ENCODE measurements at places on chromosomes 7 and 10. TPM values are rescaled to one million over a fixed set of nuclear protein-coding genes. Genes with fewer than 3 reads are reported as not detected.

Gene INHBA
- total RNA-seq: 1.7 TPM

- H3K27me3 ChIP-seq: no peaks in the 10 kb centered on the region
- no peak for DNase-seq
- H3K4me1 ChIP-seq: no peaks in the 10 kb centered on the region
- no peak overlapping the region for H3K27ac ChIP-seq
- H3K36me3 ChIP-seq: no peaks in the 10 kb centered on the region
Measured at GRCh38 chr10:85863301-85864172, 503.1 kb downstream of the GRID1 start.

GRCh38 chr7:158655507-158655906, 49.1 kb downstream of the NCAPG2 start:
- H3K27ac ChIP-seq: no peak overlapping the region
- no peaks in the 10 kb centered on the region for H3K27me3 ChIP-seq
- H3K4me1 ChIP-seq: no peaks in the 10 kb centered on the region
- DNase-seq: no peak

DNA sequence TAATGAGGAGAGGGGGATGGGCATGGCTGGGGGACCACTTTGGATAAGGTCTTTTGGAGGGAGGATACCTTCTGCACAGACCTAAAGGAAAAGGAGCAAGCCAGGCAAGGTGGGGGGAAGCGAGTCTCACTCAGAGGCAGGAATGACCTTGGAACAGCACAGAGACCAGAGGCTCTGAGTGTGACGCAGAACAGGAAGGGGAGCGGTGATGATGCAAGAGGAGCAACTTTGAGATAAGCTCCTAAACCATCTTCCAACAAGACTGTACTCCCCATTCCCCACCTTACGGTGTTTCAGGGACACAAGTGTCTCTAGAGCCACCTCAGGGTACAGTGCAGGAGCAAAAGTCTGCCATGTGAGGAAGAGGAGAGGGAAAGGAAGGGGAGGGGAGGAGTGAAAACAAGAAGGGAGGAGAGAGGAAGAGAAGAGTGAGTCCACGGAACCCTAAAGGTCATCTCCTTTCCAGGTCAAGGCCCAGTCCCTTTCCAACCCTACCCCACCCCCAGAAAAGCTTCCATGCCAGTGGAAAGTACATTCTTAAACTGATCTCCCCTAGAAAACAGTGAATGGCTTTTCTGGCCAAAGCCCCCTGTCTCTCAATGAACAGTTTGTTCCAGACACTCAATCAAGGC, 54.1 kb downstream of the JAZF1 start:
- no peak overlapping the region for H3K4me3 ChIP-seq
- no peaks in the 10 kb centered on the region for H3K36me3 ChIP-seq
- H3K4me1 ChIP-seq: no peaks in the 10 kb centered on the region

DNA sequence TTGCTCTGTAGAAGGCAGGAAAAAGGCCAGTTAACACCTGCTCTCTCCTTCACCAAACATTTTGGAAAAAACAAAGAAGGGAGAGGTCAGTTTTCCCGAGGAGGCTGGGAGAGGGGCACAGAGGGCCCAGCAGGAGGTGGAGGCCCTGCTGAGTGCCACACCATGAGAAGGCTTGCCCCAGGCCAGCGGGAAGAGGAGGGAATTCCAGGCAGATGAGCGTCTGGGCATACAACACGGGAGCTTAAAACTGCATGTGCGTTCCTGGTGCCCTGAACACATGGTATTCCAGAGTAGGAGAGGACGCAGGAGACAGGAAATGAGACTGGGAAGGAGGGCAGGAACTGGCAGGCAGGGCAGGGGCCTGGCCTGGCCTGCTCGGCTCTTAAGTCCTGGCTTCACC, 182.4 kb downstream of the CCDC3 start:
- no peak overlapping the region for H3K4me3 ChIP-seq
- H3K4me1 ChIP-seq: no peaks in the 10 kb centered on the region

Gene MGAM2
- 116 TPM for total RNA-seq
